Calu3 (cell line): ENCODE measurements at places on chromosomes 2 and 18. TPM values are rescaled to one million over a fixed set of nuclear protein-coding genes. Genes with fewer than 3 reads are reported as not detected.

DNA sequence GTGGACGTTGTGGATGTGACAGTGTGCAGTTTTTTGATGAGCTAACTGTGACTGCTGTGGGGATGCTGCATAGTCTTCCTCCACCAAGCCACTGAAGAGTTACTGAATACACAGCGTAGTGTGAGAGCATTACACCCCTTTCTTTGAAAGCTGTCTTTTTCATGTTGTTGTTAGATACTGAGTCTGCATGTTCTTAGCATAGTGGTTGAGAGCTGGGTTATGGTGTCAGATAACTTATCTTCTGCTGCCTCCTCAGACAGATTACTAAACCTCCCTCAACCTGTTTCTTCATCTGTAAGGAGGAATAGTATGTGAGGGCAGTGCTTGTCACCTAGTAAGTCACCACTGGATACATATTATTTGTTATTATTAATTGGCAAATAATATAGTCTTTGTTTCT is 63.2 kb downstream of the CEP192 start:
- DNase-seq = no peak
- no peak overlapping the region for H3K27ac ChIP-seq
- H3K36me3 ChIP-seq = peaks cover 38% of the 10 kb centered on the region
- H3K4me1 ChIP-seq = no peaks in the 10 kb centered on the region

- H3K27me3 ChIP-seq = peaks cover 26% of the 10 kb centered on the region
- peaks cover 10% of the 10 kb centered on the region for H3K4me1 ChIP-seq
- no peak for DNase-seq
Measured at GRCh38 chr2:84840306-84840705, 40.6 kb downstream of the TRABD2A start.

GRCh38 chr2:233407771-233408181 is 53.5 kb downstream of the DGKD start:
- H3K4me1 ChIP-seq = peaks cover 42% of the 10 kb centered on the region
- no peak for DNase-seq

GRCh38 chr2:113846429-113846828 is 43.5 kb upstream of the ACTR3 start:
- H3K27ac ChIP-seq = no peak overlapping the region
- DNase-seq = no peak
- no peaks in the 10 kb centered on the region for H3K4me1 ChIP-seq
- H3K4me3 ChIP-seq = no peak overlapping the region
- H3K36me3 ChIP-seq = no peaks in the 10 kb centered on the region
- no peaks in the 10 kb centered on the region for H3K27me3 ChIP-seq

- H3K36me3 ChIP-seq = peaks cover 9% of the 10 kb centered on the region
- no peaks in the 10 kb centered on the region for H3K4me1 ChIP-seq
- DNase-seq = no peak
- H3K27ac ChIP-seq = no peak overlapping the region
- H3K4me3 ChIP-seq = no peak overlapping the region
Measured at GRCh38 chr18:24443870-24444269, 16.6 kb upstream of the HRH4 start.

SERPINB2 gene
- total RNA-seq = 39.2 and 85.1 TPM in 2 replicates

SMYD1 gene
- not detected in 2 replicates for total RNA-seq

GRCh38 chr2:156999661-157000060 is 257.8 kb upstream of the GALNT5 start:
- H3K27me3 ChIP-seq = no peaks in the 10 kb centered on the region
- no peak overlapping the region for H3K4me3 ChIP-seq
- no peaks in the 10 kb centered on the region for H3K36me3 ChIP-seq
- DNase-seq = peak; percentile 28
- no peak overlapping the region for H3K27ac ChIP-seq
- peaks cover 11% of the 10 kb centered on the region for H3K4me1 ChIP-seq
